Thyroid gland (tissue), 4 donors: ENCODE measurements at places on chromosomes 7 and 10. TPM values are rescaled to one million over a fixed set of nuclear protein-coding genes. Genes with fewer than 3 reads are reported as not detected.

GRCh38 chr10:53395449-53395848 lies 622.9 kb upstream of the MBL2 start:
- H3K4me3 ChIP-seq = no peak overlapping the region
- no peaks in the 10 kb centered on the region for H3K4me1 ChIP-seq
- no peak for DNase-seq
- H3K27me3 ChIP-seq = no peaks in the 10 kb centered on the region

DNA sequence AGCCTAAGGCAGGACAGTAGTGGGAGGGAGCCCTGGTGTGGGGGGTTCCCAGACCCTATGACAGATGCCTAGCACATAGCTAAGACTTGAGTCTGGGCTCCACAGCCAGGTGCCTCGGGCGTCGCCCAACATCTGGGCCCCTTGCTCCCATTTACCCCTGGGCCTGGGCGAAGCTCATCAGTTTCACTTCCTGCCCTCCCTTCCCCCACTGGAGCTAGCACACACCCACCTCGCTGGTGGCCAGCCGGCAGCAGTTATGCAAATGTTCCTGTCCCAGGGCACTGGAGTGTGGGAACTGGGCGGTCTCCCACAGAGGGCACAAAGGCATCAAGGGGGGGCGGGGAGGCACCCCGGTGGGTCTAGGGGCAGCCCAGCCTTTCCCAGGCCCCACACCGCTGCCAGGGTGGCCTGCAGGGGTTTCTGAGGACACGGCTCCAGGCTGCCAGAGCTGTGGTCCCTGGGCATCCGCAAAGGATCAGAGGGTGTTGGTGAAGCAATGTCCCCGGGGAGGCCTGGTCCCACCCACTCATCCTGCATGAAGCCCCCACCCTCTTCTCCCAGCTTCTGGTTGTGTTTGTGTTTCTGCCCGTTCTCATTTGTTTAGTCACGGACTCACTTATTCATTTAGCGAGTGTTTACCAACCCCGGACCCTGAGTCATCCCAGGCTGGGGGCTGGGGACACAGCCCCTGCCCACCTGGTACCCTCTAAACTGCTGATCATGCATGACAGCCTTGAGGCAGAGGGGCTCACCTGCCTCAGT lies 20.4 kb downstream of the SH2B2 start:
- peak overlapping the region; percentile 12 for H3K4me3 ChIP-seq
- peak; percentile 95 for DNase-seq
- peak overlapping the region; percentile 61 for H3K27ac ChIP-seq
- H3K27me3 ChIP-seq = no peaks in the 10 kb centered on the region

DNA sequence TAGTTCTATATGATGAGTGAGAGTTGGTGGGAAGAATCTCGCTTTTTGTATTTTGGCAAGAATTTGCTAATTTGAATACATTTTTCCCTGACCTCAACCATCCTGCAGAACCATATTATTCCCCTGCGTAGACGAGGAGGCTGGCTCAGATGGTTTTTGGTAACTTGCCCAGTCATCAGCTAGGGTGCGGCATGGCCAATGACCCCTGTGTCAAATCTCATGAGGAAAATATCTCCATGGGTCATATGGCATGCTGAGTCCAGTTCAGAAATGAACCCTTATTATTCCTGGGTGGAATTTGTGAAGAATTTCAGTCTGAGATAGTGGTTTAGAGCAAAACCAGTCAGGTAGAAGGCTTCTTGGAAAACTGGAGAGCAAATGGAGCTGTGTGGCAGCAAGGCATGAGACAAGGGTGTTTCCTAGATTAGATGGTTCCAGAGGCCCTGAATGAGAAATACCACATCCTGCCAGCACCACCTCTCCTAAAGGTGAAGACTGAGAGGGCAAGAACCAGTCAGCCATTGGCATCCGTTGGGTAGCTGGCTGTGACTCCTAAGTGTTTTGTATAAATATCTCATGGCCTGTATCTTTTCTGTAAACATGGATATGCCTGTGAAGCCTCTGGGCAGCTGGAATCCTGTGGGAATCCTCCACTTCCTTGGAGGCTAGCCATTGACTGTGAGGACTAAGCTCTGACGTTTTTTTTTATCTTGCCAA lies 5.8 kb upstream of the UPP1 start:
- H3K4me1 ChIP-seq = peaks cover 36% of the 10 kb centered on the region
- DNase-seq = no peak
- H3K36me3 ChIP-seq = no peaks in the 10 kb centered on the region
- no peaks in the 10 kb centered on the region for H3K27me3 ChIP-seq
- no peak overlapping the region for H3K27ac ChIP-seq

GRCh38 chr10:4888236-4888635 lies 62.2 kb downstream of the AKR1E2 start:
- no peak for DNase-seq
- H3K36me3 ChIP-seq = no peaks in the 10 kb centered on the region
- no peak overlapping the region for H3K4me3 ChIP-seq
- no peaks in the 10 kb centered on the region for H3K27me3 ChIP-seq
- H3K27ac ChIP-seq = no peak overlapping the region
- no peaks in the 10 kb centered on the region for H3K4me1 ChIP-seq

DNA sequence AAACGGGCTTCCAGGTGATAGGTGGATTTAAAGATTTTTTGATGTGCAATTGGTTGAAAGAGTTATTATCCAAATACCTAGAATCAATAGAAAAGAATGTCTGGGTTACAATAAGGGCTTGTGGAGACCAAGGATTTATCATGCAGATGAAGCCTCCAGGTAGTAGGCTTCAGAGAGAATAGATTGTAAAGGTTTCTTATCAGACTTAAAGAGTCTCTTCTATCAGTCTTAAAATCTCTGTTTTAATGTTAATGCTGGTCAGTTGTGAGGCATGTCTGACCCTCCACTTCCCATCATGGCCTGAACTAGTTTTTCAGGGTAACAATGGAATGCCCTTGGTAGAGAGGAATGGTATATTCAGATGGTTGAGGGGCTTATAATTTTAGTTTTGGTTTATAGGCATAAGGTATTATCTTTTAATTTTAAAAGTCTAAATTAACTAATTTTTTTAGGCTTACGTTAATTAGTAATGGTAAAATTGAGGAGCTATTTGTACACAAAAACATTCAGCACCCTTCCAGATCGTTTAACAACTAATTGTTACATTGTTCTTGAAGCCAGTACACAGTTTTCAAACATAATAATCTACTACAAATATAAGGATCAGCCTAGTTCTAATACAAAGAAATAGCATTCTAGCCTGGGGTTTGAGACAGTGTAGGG lies 704.2 kb upstream of the MBL2 start:
- H3K36me3 ChIP-seq = no peaks in the 10 kb centered on the region
- DNase-seq = no peak
- H3K27ac ChIP-seq = no peak overlapping the region
- no peaks in the 10 kb centered on the region for H3K4me1 ChIP-seq
- no peaks in the 10 kb centered on the region for H3K27me3 ChIP-seq

DNA sequence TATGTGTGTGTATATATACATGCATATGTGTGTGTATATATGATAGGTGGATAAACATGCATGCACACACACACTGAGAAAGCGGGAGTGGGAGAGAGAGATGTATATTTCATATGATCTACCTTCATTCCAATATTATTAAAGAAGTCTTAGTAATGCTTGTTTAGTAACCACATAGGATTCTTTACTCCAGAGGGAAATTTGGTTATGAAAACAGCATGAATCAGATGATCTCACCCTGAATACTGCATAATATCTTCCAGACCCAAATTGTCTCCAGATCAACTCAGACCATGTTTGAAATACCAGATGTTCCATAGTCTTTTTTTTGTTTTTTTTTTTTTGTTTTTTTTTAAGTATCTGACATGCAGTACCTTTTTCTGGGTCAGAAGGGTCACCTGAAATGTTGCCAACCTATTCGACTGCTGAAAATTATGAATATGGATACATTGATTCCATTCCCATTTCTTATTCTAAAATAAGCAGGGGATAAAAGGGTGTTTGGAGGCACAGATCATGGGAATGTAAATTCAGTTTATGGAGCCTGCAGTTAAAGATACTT lies 17.4 kb downstream of the TES start:
- H3K4me1 ChIP-seq = peaks cover 56% of the 10 kb centered on the region
- no peak overlapping the region for H3K27ac ChIP-seq
- H3K4me3 ChIP-seq = no peak overlapping the region
- H3K27me3 ChIP-seq = no peaks in the 10 kb centered on the region
- H3K36me3 ChIP-seq = no peaks in the 10 kb centered on the region
- DNase-seq = no peak

DNA sequence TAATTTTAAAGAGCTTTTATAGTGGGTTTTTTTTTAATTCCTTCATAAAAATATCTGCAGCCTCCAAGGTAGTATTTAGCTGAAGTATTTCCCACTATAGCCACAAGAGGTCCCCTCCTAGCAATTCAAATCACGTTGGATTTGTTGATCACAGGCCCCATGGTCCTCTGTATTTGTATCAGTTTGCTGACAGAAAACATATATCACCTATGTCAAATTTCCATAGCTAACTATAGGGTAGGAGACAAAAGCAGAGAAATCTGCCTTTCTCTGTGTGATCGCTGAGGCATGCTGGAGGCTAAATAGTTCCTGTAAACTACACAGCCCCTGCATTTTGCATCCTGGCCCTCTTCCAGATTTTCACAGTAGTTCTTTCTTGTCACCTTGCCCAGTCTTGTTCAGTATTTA lies 1.7 kb upstream of the CTNNA3 start:
- DNase-seq = peak; percentile 12
- H3K4me1 ChIP-seq = peaks cover 4% of the 10 kb centered on the region
- H3K27me3 ChIP-seq = no peaks in the 10 kb centered on the region
- H3K36me3 ChIP-seq = no peaks in the 10 kb centered on the region
- H3K27ac ChIP-seq = no peak overlapping the region
- no peak overlapping the region for H3K4me3 ChIP-seq

DNA sequence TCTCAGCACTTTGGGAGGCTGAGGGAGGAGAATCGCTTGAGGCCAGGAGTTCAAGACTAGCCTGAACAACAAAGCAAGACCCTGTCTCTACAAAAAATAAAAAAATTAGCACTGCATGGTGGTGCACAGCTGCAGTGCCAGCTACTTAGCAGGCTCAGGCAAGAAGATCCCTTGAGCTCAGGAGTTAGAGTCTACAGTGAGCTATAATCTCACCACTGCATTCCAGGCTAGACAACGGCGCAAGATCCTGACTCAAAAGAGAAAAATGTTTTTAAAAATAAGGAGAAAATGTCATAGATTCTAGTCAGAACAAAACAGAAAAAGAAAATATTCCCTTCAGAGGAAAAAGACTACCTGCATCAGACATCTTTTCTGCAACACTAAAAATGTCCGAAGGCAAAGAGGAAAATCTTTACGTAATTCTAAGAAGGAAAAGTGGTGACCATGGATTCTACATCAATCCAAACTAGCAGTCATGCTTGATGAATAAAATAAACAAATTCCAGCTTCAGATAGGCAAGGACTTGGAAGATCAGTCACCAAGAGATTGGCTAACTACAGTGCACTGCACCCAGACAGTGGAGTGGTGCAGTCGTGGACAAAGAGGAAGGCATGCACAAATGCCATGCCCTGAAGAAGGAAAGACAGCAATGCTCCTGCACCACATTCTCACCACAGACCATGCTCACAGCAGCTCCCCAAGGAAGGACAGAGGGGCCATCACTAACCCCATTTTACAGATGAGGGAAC lies 54.3 kb downstream of the ERCC6 start:
- no peak overlapping the region for H3K4me3 ChIP-seq
- DNase-seq = no peak
- H3K27ac ChIP-seq = no peak overlapping the region
- H3K4me1 ChIP-seq = no peaks in the 10 kb centered on the region

GRCh38 chr7:29749701-29750321 lies 56.5 kb upstream of the WIPF3 start:
- H3K27me3 ChIP-seq = no peaks in the 10 kb centered on the region
- no peak overlapping the region for H3K4me3 ChIP-seq
- DNase-seq = no peak
- H3K4me1 ChIP-seq = no peaks in the 10 kb centered on the region

GRCh38 chr10:22560913-22561239 lies 153.5 kb downstream of the PIP4K2A start:
- no peaks in the 10 kb centered on the region for H3K4me1 ChIP-seq
- no peak overlapping the region for H3K27ac ChIP-seq
- peaks cover 4% of the 10 kb centered on the region for H3K36me3 ChIP-seq
- H3K4me3 ChIP-seq = no peak overlapping the region
- no peaks in the 10 kb centered on the region for H3K27me3 ChIP-seq
- no peak for DNase-seq

DNA sequence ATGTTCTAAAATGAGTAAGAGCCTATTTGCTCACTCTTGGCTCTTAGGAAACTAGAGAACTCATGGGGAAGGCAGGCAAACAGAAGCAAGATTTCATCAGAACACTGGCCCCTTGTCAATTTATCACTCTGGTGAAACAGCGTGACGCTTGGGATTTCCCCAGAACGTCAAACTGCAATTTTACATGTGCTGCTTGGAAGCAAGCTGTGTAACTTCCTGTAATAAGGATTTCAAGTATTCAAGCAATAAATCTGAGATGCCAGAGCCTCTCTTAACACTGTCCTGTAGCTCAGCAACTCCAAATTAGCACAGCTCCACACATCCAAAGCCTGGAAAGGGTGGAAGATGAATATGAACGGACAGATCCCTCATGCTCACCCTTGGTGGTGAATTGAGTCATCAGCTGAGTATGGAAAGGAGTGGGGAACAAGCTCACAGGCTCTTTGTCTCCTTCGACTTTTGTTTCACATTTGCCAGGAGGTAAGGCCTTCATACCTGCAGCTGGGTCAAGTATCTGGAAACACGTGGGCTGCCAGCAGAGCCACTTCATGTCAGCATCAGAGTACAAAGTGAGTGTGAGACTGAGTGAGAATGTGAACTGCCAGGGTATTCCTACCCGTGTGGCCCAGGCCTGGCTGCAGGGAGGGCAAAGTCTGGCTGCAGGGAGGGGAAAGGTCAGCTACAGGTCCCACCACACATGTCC lies 140.4 kb upstream of the NAMPT start:
- H3K27ac ChIP-seq = peak overlapping the region; percentile 74
- DNase-seq = peak; percentile 82

The TAS2R3 gene
- 3.0 TPM for total RNA-seq

The NPFFR1 gene
- 0.13 TPM for total RNA-seq

The TMEM168 gene
- total RNA-seq = 30.3 TPM

The TWIST1 gene
- total RNA-seq = 4.7 TPM

The AOAH gene
- 11.9 TPM for total RNA-seq

The GJD4 gene
- not detected for total RNA-seq
